Right ventricle myocardium superior (tissue), 1 donor: ENCODE measurements at places on chromosomes 11 and 22.

GRCh38 chr11:59839615-59840014 is 5.7 kb downstream of the CBLIF start:
- DNase-seq = no peak

DNA sequence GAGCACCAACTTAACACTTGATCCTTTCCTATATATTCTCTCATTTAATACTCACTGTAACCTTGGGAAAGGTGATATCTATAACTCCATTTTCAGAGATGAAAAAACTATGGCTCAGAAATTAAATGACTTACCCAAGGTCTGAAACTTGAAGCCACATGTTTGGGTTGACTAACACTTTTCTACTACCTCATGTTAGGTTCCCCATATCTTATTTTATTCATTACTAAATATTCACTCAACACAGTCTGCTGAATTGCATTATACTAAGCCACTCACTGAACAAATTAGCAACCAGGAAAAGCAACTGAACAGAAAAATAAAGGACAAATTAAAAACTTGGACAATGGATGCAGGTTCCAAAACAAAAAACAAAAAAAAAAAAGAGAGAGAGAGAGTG is 59.9 kb downstream of the FAM168A start:
- DNase-seq = no peak

GRCh38 chr11:74636630-74637184 is 44.3 kb downstream of the POLD3 start:
- no peak for DNase-seq

GRCh38 chr22:29587938-29588699 is 7.2 kb upstream of the NIPSNAP1 start:
- no peak for DNase-seq

DNA sequence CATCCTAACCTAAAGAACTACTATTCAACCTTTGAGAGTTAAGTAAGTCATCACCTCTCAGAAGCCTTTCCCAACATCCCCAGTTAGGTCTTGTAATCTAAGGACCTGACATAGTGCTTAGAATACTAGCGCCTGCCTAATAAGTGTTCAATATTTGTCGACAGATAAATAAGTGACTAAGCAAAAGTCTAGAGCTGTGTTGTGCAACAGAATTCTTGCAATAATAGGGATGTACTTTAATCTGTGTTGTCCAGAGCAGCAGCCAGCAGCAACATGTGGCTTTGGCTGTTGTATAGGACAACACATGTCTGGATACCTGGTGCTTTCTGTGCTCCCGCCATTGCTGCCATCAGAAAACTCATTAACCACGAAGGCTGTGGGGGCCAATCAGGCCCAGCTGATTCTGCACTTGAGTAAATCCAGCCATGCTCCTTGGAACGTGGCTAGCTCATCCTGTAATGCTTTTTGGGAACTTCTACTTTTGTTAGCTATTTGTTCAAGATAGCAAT is 66.8 kb upstream of the NTM start:
- DNase-seq = no peak

- no peak for DNase-seq
These were observed 120.7 kb downstream of the TIMP3 start for GRCh38 chr22:32922186-32922585.

- no peak for DNase-seq
These were observed 333.1 kb downstream of the TBC1D22A start for GRCh38 chr22:47095395-47096122.

DNA sequence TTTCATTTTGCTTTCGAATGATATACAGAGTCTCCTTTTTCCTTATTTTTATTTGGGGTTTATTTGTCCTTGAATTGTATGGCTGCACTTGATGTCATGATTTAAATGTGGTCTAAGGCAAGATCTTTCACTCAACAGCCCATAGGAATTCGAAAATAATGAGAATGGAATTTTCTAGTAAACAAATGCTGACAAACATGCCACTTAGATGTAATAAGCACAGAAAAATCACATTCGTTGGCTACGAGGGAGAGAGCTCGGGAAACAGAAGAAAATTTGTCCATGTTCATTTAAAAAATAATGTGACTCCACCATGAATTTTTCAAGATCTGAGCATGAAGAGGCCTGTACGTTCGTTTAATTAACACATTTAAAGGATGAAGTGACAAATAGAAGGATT is 73.0 kb downstream of the BLID start:
- DNase-seq = no peak

DNA sequence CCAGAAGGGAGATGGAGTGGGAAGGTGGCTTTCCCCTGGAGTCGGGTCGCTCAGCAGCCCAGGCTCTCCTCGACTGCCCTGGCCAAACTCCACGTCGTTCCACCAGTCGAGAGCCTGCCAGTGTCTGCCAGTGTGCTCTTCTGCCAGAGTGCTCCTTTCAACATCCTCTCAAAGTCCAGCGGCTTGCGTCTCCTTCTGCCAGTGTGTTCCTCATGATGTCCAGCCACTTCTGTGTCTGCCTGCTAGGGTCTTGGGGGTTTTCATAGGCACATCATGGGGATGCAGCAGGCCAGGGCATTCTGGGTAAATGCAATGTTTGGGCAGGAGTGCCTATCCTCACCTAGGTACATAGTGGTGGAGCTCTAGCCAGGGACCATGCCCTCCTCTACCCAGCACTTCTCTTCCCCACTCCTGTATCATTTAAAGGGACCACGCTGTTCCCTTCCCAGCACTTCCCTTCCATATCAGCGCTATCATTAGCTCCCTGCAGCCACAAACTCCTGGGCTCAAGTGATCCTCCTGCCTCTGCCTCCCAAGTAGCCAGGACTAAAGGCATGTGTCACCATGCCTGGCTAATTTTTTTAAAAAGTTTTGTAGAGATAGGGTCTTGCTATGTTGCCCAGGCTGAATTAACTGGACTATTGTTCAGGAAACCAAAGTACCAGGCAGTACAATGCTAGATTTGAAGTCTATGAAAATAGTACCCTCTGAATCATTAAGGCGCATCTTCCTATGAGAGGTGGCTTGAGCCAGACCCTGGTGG is 62.9 kb upstream of the CLDN5 start:
- DNase-seq = no peak

DNA sequence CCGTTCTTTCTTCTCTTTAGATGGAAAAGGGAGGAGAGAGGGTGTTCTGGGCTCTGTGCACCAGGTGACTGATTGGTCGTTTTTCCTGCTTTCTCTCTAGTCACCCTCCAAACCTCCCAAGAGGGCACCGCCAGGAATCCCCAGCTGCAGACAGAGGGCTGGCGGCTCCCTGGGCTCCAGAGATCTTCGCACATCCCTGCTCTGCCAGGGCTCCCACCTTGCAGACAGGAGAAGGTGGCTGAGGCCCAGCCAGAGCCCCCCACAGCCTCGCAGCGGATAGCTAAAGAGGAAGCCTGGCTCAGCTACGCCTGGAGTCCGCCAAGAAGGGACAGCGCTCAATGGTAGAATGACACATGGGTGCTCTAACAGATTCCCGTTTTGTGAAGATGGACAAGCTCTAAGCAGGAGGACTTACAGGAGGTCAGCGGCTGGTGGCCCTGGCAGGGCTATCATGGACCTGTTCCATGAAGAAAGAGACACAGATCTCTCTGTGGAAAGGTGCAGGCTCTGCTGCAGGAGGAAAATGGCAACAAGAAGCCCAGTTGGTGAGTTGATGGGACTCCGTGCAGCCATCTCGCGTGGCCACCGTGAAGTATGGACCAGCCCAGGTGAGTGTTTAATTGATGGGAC is 976.9 kb downstream of the BRD1 start:
- DNase-seq = no peak

DNA sequence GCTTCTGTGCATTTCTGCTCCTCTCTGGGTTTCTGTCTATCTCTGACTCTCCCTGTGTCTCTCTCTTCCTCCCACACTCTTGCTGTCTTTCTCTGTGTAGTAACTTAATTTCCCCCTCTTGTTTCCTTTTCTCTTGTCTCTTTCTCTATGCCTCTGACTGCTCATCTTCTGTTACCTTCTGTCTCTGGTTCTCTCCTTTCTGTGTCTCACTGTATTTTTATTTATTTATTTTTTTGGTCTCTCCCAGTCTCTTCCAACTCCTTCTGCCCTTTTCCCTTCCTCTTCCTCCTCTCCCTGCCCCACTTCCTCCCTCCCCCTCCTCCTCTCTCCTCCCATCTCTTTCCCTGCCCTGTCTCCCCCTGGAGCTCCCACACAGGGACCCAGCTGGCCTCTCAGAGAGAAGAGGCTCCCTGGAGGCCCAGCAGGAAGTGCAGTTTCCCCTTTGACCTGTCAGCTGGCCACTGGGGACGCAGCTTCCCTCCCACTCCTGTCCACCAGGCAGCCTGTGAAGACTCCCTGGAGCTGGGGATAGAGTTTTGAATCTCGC is 38.3 kb upstream of the MYH9 start:
- DNase-seq = peak; percentile 78

GRCh38 chr11:313787-314553 is at the start of gene IFITM1:
TSS of gene IFITM1 (plus strand) at chr11:314040. CDS start at chr11:314171, 131 bp downstream.
- DNase-seq = peak; percentile 54

- no peak for DNase-seq
These were observed 1.5 kb downstream of the MAFF start for GRCh38 chr22:38203090-38203810.

GRCh38 chr22:21940521-21940920 is 12.1 kb downstream of the PPM1F start:
- no peak for DNase-seq

DNA sequence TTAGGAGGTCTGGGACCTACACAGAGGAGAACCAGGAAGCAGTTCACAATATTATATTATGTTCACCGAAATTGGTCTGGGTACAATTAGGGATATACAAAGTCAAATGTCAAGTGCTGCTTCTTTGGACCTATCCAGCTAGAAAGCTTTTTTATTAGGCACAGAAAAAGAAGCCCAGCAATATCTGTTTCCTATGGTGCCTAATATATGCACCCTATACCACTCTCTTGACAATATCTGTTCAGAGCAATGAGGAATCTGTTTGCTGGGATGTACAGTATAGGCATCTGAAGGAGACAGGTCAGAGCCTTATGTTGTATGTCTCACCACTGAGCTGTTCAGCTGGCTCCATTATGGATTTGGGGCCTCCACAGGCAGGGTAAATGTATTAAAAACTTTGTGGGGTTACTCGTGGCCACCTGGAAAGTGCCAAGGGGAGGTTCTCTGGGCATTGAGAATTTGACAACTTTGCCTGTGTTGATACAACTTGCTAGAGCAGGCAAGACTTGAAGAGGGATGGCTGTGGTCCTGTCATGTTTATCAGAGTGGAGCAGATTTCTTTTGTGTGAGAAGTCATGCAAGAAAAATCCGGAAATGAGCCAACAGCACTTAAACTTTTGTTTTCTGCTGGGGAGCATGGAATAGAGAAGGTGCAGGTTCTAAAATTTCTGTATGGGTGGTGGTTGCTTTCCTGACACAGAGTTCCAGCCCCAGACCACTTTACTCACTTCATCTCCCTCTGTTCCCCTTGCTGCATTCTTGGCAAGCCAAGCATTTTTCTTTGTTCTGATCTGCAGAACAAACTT is 10.1 kb downstream of the STIM1 start:
- no peak for DNase-seq

DNA sequence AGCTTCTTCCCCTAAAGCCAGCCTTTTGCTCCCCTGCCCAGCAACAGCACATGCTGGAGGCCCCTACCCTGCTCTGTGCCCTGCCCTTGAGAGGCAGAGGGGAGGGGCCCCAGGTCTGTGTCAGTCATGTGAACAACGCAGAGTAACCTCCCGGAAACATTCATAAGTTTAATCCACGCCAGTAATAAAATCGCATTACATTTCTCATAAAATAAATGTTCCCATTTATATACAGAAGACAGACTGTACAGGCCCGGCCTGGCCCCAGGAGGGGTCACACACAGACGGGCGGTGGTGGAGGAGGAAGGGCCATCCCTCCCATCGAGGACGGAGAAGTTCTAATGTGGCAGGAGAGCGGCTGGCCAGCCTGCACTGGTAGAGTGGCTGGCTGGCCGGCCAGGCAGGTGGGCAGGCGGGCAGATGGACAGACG is 39.5 kb downstream of the LMO1 start:
- DNase-seq = no peak

DNA sequence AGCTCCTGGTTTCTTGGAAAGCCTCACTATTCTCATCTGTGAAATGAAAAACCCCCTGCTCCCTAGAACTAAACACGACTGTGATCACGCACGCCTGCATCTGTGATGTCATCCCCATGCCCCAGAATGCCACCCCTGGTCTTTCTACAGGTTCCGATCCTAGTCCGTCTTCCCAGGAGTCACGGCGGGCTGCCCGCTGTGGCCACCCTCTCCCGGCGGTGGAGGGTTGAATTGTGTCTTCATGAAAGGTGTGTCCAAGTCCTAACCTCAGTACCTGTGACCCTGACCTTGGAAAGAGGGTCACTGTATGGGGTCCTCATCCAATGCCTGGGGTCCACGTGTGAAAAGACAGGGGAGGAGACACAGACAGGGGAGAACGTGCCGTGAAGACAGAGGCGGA is 14.4 kb downstream of the OSBPL5 start:
- DNase-seq = no peak

GRCh38 chr11:62024936-62025486 is 57.6 kb upstream of the FTH1 start:
- DNase-seq = no peak
